ENCODE measurements at places on chromosomes 7 and 10. TPM values are rescaled to one million over a fixed set of nuclear protein-coding genes. Genes with fewer than 3 reads are reported as not detected.
A peak's percentile ranks its signal among the peaks of the same experiment; 100 is the strongest.

GRCh38 chr7:77655836-77656455 is 40.3 kb upstream of the RSBN1L start:
- H3K27ac ChIP-seq: no peak overlapping the region
- no peaks in the 10 kb centered on the region for H3K4me1 ChIP-seq
- H3K4me3 ChIP-seq: no peak overlapping the region
- no peaks in the 10 kb centered on the region for H3K27me3 ChIP-seq
- no peak for DNase-seq

GRCh38 chr10:53579773-53580172 is 807.2 kb upstream of the MBL2 start:
- H3K4me3 ChIP-seq: no peak overlapping the region
- peaks cover 25% of the 10 kb centered on the region for H3K4me1 ChIP-seq
- peak; percentile 93 for DNase-seq
- no peaks in the 10 kb centered on the region for H3K36me3 ChIP-seq
- peak overlapping the region; percentile 77 for H3K27ac ChIP-seq

GRCh38 chr7:15209429-15209828 is 306.9 kb upstream of the DGKB start:
- H3K36me3 ChIP-seq: no peaks in the 10 kb centered on the region
- H3K4me3 ChIP-seq: no peak overlapping the region
- no peak for DNase-seq
- H3K4me1 ChIP-seq: no peaks in the 10 kb centered on the region
- no peak overlapping the region for H3K27ac ChIP-seq
- H3K27me3 ChIP-seq: no peaks in the 10 kb centered on the region

DNA sequence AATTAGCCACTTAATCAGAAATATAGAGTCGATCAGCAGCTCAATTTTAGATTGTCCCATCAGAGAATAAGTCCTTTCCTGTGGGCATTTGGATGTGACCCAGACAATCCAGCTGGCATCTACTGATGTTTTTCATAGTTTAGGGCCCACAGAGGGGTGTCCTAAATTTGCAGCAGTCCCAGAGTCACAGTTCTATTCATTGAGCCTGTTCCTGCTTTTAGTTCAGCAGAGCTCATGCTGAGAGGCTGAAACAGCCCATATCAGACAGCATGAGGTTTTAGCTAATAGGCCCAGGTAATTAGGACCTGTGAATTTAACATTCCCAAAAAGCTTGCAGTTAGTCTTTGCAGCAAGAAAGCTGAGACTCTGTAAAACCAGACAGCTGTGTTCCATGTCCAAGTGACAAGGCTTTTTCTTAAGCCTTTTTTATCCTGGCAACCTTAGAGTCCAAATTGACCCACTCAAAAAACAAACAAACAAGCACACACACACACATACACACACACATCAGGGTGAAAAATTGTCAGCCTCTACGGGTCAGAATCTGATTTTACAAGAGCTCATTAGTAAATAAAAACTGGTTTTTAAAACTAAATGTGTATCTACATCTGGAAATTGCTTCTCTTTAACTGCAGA is 33.7 kb downstream of the ANKIB1 start:
- no peak overlapping the region for H3K27ac ChIP-seq
- no peaks in the 10 kb centered on the region for H3K36me3 ChIP-seq

Gene MRPS33
- total RNA-seq: 34.1 TPM

Gene FAM20C
- 44.4 TPM for total RNA-seq

Data from endothelial cell of umbilical vein (primary cell).